ENCODE measurements at places on chromosomes 5 and 9.
A peak's percentile ranks its signal among the peaks of the same experiment; 100 is the strongest.

- no peak for DNase-seq
These were observed 65.6 kb upstream of the TRIO start for GRCh38 chr5:14077501-14077900.

- DNase-seq = no peak
These were observed 88.4 kb upstream of the SH3PXD2B start for GRCh38 chr5:172542651-172543131.

DNA sequence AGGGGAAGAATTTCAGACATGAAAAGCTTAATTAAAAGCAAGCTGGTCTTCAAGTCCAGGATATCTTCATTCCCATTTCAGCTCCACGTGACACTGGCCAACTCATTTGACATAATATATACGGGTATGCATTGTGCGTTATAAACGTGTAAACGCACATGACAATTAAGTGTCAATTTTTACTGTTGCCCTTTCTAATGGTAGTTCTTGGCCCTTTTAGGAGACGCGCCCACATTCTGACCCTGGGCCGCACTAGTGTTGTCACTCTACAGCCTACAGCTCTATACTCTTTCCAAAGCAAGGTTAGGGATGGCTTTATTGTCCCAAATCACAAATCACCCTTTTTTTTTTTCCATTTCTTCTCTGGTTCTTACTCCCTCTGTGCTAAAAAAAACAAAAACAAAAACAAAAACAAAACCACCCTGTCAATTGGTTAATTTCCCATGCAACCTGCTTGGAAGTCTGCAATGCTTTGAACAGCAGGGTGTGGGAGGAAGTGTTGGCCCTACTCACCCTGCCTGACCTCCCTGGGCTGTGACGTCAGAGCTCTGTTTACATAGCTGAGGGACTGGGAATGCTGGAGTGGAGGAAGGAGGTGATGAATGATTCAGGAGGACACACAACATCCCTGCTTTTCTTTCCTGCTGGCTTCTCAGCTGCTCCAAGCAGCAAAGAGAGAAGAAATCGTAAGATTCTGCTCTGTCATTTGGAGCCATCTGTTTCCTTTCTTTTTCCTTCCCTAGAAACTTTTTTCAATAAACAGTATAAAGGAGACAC lies 19.3 kb downstream of the RFK start:
- no peak for DNase-seq

DNA sequence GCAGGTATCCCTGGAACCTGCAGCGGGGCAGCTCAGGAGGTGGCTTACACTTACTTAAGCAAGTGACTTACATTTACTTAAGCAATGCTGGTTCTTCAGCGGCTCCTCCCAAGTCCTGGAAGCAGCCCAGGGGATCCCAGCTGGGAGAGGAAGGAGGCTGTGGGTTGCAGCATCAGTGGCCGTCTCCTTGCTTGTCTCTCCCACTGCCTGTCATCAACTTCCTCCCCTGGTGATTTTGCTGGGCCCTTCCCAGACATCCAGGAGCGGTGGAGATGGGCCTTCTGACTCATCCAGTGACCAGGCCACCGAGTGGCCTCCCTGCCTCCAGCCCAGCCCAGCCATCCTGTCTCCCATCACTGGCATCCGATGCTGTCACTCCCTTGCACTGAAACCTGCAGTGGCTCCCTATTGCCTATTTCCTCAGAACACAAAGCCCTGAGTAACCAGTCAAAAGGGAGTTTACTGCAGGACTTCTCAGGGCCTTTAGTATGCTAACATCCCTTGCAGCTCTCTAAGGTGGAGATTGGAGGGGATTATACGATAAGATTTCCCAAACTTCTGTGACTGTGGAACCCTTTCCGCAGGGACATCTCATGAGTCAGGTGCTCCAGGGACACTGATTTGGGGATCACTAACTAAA lies 155.9 kb upstream of the PHYKPL start:
- no peak for DNase-seq

DNA sequence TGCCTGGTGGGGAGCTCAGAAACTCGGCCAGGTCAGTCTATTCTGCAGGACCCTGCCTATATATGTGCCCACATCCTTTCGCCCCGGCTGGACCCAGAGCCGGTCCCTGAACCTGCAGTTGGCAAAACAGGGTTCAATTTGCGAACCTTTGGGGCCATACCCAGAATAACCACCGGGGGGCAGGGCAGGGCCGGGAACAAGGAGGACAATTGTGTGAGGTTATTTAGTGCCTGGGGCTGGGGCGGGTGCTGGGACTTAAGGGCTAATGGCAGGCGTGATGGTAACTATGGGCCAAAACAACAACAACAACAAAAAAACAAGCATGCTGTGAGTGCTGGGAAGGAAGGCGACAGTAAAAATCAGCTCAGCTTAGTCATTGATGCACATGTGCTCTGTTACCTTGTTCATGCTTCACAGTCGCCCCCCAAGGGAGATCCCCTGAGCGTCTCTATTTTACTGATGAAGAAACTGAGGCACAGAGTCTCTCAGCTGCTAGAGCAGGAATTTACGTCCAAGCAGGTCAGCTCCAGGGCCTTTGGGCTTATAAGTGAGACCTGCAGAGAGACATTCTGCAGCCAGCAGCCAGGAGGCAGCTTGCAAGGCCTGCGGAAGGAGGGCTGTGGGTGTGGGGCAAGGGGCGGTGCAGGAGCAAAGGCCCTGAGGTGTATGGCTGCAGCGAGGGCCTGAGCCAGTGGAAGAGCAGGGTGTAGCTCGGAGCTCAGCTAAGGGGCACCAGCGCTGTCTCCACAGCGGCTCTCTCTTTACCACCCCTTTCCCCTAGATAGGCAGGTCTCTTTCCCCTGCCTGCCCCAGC lies 106.0 kb downstream of the PHF2 start:
- DNase-seq = peak; percentile 86

- DNase-seq = no peak
These were observed 29.1 kb upstream of the IRX4 start for GRCh38 chr5:1911773-1912235.
